ENCODE measurements at places on chromosomes 16 and 17.

- DNase-seq = no peak
Observed at GRCh38 chr16:58661199-58661830, 23.3 kb downstream of the SLC38A7 start.

DNA sequence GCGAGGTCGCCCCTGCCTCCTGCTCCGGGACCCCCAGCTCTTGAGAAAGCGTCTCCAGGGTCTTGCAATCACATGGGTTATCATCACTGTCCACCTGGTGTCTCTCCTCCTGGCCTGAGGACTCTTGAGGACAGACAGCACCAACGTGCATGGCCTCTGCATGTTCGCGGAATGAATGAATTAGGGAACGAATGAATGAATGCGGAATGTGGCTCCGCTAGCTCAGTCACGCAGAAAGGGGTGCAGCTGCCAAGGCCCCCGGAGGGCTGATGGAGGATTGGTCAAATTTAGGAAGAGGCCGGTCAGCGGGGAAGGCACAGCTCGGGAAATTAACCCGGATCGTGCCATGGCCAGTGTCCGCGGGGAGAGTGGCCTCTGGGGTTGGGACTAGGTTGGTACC is 3.3 kb downstream of the FBXL16 start:
- DNase-seq = no peak

GRCh38 chr16:85145734-85146531 is 33.7 kb upstream of the CIBAR2 start:
- no peak for DNase-seq

DNA sequence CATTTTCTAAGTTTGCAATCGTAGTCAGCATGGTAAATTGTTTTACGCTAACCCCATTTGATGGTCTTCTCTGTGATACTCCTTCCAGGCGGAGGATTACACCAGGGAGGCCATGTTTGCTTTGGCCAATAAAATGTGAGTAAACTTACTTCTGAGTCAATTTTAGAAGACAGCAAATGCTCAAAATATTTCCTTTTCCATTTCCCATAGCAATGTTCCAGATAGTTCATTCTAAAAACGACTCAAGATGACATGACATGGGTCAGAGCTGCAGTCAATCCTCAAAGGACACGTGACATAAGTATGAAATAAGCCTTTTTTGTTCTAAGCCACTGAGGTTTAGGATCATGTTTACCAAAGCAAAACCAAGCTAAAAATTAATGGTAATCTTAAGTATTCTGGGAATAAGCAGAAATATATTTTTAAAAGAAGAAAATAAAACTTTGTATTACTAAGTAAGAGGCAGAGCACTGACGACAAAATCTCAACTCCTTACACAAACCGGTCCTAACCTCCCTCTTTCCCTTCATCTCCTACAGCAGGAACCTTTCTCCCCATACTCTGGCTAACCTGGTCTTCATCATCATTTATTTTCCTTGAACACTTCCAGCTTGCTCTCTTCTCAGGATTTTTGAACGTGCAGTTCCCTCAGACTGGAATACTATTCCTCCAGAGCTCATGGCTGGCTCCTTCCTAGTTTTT is 266.2 kb downstream of the CEP112 start:
- no peak for DNase-seq

GRCh38 chr17:61422116-61422799 is 22.6 kb downstream of the TBX2 start:
- no peak for DNase-seq

GRCh38 chr17:32609085-32609484 is 122.3 kb downstream of the CDK5R1 start:
- DNase-seq = peak; percentile 51

- DNase-seq = no peak
Observed at GRCh38 chr17:80463784-80464400, 12.5 kb downstream of the NPTX1 start.

DNA sequence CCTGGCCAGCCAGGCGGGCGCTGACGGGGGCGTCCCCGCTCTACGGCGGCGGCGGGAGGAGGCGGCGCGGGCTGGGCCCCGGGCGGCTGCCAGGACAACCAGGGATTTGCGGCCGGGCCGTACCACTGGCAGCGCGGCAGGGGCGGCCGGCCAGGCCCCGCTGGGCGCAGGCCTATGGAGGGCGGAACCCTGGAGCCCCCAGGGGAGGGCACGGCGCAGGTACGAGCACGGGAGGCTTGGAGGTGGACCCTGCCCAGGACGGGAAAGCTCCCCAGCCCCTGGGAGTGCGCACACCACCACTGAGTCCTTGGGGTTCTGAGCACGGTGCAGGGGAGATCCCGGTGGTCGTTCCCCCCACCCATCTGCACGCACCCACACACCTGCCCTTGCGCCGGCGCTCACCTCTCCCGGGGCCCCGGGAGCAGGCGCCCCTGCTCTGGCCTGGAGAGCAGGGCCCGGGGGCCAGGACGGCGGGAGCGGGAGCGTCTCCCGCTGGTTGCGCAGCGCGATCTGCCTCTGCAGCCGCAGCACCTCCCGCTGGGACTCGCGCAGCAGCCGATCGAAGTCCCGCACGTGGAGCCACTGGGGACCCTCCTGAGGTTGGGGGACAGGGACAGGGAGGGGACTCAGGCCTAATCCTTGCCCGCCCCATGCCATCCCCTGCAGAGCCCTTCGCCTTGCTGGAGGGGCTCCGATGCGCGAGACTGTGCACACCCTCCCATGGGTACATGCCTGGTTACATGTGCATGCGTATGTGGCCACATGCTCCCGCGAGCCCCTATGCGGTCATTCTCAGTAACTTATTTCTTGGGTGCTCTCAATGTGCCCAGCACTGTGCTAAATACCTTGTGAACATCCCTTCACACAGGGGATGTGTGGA is 3.9 kb downstream of the TSPOAP1 start:
- DNase-seq = no peak

- no peak for DNase-seq
Observed at GRCh38 chr17:630801-631200, 83.8 kb downstream of the VPS53 start.

DNA sequence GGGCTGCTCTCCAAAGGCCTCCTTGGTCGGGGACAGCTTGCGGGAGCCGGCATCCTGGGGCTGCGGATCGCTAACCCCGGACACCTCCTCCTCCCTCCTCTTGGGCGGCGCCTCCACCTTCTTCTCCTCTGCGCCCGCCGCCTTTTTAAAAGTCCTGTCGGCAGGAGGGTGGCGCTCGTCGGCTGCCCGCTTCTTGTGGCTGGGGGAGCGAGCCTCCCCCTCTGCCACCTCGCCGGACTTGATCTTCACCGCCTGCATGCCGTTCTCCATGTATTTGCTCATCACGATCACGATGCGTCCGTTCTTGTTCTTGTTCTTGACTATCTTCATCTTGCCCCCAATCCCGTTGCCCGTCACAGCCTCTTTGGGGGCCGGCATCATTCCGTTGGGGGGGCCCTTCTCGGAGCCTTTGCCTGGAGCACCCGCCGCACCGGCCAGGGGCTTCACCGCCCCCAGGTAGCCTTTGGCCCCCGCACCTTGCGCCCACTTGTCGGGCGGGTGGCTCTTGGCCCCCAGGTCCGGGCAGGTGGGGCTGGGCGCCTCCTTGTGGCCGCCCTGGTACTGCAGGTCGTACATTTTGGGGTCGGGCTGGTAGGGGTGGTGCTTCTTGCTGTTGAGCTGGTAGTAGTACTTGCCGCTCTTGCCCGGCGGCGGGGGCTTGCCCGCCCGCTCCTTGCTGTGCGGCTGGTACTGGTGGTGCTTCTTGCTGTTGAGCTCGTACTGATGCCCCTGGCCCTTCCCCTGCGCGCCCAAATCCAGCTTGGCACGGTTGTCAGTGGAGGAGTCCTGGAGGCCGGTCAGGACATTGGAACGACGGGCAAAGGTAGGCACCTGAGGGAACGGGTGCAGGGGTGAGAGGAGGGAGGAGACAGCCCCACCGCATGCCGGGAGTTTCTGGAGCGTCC is 4.4 kb downstream of the CBX4 start:
- DNase-seq = peak; percentile 30

- no peak for DNase-seq
Observed at GRCh38 chr17:58576679-58577367, 62.4 kb upstream of the MTMR4 start.

- peak; percentile 17 for DNase-seq
Observed at GRCh38 chr16:82082543-82083244, 47.6 kb downstream of the HSD17B2 start.

DNA sequence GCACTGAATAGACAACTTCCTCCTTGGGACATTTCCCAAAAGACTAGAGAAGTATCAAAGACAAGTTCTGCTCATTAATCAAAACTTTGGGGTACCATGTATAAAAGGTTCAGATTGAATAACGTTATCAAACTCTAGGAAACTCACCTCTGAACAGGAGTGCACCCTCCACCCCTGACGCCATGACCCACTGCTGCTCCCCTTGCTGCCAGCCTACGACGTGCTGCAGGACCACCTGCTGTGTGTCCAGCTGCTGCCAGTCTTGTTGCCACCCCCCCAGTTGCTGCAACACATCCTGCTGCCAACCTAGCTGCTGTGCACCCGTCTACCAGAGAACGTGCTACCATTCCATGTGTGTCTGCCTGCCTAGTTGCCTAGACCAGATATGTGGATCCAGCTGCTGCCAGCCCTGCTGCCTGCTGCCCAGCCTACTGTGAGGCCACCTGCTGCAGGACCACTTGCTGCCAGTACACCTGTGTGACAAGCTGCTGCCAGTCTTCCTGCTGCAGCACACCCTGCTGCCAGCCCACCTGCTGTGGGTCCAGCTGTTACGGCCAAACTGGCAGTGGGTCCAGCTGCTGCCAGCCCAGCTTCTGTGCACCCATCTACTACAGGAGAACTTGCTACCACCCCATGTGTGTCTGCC is 13.8 kb upstream of the KRTAP9-2 start:
- DNase-seq = no peak

DNA sequence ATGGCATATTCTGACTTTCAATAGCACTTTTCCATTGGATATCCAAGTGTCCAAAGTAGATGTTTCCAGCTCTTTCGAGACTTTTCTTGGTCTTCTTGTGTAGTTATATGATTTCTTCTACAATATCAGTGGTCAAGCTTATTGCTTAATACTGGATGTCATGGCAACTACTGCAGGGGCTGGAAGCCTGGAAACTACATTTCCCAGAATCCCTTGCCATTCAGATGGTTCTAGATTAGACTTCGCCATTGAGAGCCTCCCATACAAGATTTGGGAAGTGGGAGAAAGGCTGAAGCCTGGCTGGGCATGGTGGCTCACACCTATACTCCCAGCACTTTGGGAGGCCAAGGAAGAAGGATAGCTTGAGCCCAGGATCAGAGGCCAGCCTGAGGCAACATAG is 153.6 kb downstream of the C16orf95 start:
- no peak for DNase-seq

DNA sequence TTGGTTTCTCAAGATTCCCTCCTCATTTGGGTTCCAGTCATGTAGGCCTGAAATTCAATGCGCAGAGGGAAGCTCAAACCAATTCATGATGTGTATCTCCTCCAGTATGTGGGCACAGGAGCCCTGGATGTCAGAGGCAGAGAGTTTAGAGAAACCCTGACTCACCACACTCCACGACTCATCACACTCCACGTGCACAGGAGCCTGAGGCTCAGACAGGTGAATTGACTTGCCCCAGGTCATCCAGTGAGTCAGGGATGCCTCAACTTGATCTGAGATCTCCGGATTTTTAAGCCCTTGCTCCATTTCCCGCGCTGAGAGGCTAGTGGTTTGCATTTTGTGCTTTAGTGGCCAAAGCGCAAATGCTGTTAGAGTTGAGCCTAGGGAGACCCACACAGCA is 183.9 kb downstream of the HAPSTR1 start:
- no peak for DNase-seq

- no peak for DNase-seq
Observed at GRCh38 chr16:66039793-66040192, 326.7 kb upstream of the CDH5 start.

GRCh38 chr17:6231886-6232731 is 161.9 kb downstream of the WSCD1 start:
- no peak for DNase-seq

- DNase-seq = no peak
Observed at GRCh38 chr17:78411241-78411857, 32.9 kb downstream of the PGS1 start.

DNA sequence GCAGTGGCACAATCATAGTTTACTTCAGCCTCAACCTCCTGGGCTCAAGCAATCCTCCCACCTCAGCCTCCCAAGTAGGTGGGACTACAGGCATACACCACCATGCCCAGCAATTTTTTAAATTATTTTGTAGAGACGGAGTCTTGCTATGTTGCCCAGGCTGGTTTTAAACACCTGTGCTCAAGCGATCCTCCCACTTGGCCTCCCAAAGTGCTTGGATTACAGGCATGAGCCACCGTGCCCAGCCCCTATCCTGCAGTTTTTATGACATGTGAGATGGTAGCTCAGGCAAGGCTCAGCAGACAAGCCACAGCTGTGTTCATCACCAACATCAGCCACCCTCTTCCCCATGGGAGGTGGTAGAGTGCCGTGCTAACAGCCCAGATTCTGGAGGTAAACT is 46.2 kb upstream of the TNRC6A start:
- no peak for DNase-seq

- no peak for DNase-seq
Observed at GRCh38 chr17:27743281-27743885, 56.9 kb downstream of the NOS2 start.

- DNase-seq = no peak
Observed at GRCh38 chr16:29962344-29962994, 590 bp downstream of the TMEM219 start.

DNA sequence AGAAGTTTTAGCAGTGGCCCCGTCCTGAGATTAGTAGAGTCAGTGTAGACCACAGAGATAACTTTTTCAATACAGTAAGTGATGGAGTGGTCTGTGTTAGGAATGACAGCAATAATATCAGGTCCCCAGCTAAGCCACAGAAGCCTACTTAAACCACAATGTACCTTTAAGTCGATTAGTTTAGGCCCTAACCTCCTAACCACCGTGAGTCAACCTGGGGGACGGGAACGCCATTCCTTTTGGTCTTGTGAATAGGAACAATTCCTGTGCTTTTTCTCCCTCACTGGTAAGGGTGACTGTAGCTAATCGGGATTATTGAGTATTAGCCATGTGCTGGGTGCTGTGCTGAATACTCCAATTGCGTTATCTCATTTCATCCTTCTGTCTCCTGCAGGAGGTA is 14.0 kb downstream of the YPEL2 start:
- DNase-seq = no peak

GRCh38 chr16:30585022-30585399 is 486 bp downstream of the ZNF785 start:
- no peak for DNase-seq

DNA sequence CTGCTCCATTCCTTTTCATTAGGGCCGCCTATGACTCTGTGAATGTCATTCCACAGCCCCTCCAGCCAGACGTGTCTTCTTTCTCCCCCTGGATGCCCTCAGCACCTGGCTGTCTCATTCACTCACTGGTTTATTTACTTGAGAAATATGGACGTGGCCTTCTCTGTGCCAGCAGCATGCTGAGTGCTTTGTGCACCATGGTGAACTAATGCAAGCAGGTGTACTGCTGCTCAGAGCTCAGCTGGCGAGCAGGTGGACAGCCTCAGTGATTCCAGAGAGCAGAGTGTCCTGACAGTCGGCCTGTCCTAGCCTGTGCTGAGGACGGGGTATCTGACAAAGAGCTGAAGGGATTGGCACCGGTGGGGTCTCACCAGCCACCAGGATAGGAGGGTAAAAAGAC is 96.7 kb downstream of the GNAO1 start:
- no peak for DNase-seq

GRCh38 chr16:71627731-71628181 is 1.8 kb downstream of the MARVELD3 start:
- DNase-seq = no peak

GRCh38 chr16:82013139-82013538 is 1.9 kb upstream of the SDR42E1 start:
- DNase-seq = no peak

GRCh38 chr16:86045591-86045971 is 146.6 kb downstream of the IRF8 start:
- DNase-seq = no peak
